ENCODE measurements at places on chromosomes 3 and 15.

GRCh38 chr3:33115024-33115768 lies 1.4 kb downstream of the CRTAP start:
- DNase-seq: no peak

DNA sequence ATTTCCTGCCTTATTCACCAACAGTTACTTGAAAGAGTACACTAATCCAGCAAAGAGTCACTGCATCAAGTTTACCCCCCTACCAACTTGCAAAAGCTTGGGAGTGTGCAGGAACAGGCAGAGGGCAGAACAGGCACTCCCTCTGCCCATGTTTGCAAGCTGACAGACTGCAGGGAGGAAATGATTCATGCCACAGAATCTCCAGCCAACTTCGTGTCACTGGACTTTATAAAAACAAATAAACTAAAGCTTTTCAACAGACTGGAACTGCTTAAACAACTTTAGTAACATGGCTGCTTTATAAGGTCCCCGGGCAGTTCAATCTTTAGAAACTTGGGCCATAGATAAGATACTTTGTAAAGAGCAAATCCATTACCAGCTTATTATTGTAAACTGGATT lies 129.5 kb downstream of the THRB start:
- no peak for DNase-seq

- DNase-seq: no peak
These were observed 48.1 kb upstream of the CRBN start for GRCh38 chr3:3227640-3228039.

DNA sequence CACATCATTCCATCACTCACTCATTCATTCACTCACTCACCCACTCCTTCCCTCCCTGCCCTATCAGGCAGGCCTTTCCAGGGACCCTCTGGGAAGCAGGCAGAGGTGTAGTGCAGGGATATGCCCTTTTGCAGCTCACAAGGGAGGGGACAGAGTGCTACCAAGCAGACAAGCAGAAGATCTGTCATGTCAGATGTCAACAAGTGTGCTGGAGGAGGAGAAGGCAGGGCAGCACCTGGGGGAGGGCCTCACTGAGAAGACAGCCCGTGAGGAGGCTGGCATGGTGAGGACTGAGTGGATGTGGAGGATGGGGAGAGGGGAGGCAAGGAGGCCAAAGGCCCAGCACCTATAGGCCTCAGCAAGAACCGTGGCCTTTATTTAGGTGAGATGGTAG lies 15.3 kb downstream of the ABTB1 start:
- DNase-seq: no peak

DNA sequence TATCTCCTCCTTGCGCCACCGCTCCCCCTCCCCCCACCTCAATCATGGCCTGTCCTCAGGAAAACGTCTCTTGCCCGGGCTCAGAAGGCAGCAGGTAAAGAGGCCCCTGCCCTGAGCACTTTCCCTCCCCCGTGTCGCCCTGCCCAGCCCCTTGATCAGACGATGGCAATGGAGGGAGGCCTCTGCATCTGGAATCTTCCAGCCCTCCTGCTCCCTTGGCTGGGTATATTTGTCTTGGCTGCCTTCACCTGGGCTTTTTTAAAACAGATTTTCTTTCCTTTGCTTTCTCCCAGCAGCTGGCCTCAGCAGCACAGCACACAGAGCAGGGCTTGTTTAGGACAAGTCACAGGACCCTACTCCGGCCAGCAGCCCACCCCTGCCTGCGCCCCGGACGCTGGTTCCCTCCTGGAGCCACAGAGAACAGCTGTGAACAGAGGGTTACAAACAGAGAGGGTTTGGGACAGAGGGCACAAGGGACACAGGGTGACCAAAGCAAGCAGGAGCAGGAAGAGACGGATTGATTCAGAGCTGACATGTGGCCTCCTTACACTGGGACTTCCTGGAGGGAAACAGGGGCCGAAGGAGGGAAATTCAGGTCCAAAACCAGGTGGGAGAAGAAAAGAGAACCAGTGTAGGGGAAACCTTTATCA lies 78.7 kb downstream of the ISG20 start:
- no peak for DNase-seq

- DNase-seq: no peak
These were observed 351.8 kb downstream of the GABRB3 start for GRCh38 chr15:26421065-26421464.

- DNase-seq: no peak
These were observed 39.2 kb downstream of the REC114 start for GRCh38 chr15:73482166-73482565.

- DNase-seq: no peak
These were observed 472.5 kb upstream of the WNT5A start for GRCh38 chr3:55959471-55960080.

DNA sequence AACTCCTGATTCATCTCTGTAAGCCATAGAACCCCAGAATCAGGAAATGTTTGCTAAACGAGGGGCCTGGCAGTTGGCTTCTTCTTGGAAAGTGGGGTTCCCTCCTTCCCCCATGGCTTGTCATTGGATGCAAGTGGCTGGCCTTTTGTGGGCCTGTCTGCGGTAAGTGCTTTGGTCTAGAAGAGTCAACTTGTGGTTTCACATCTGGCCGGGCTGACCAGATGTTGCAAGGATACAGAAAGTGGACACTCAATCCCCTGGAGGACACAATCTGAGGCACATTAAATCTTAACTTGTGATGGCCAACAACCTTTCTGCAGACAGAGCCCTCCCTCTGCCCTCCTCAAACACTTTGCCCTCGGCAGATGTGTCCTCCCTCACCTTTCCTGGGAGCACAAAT lies 1.1 kb downstream of the FAH start:
- DNase-seq: no peak

GRCh38 chr3:64267721-64268604 lies 42.7 kb upstream of the PRICKLE2 start:
- DNase-seq: no peak

DNA sequence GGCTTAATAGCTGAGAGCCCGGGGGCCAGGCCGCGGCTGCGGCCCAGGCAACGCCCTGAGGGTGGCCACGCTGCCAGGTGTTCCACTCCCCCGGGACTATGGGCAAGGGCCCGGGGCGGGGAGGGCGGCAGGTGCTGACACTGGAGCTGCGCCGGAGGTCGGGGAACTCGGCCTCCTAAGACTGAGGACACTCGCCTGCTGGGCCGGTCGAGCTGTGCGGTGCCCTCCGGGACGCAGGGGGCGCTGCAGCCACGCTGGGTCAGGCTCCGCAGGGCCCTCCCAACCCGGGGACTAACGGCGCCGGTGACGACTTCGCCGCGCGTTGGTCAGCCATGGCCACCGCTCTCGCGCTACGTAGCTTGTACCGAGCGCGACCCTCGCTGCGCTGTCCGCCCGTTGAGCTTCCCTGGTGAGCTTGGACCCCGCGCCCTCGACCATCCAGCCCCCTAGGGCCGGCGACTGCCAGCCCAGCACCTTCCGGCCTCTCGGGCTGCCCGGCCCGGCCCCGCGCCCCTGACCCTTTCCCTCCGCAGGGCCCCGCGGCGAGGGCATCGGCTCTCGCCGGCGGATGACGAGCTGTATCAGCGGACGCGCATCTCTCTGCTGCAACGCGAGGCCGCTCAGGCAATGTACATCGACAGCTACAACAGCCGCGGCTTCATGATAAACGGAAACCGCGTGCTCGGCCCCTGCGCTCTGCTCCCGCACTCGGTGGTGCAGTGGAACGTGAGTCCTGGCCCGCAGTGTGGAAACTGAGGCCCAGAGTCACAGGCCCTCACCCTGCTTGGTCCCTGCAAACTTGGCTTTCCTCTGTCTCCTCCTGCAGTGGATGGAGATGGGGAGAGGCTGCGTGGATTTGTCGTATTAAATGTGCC lies at the start of gene NDUFAF3:
Gene NDUFAF3 (plus strand): TSS at position 309 of the 875 bp plus-strand sequence. CDS start 24 bp downstream, at position 333.
- DNase-seq: peak; percentile 86

DNA sequence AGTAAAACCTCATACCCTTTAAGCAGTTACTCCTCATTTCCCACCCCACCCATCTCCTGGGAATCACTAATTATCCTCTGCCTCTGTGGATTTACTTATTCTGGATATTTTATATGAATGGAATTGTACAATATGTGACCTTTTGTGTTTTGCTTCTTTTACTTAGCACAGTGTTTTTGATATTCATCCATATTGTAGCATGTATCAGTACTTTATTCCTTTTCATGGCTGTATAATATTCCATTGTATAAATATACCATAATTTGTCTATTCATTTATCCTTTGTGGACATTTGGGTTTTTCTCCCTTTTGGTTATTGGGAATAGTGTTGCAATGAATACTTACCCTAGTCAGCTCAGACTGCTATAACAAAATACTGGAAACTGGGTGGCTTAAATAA lies 39.2 kb downstream of the SH3GL3 start:
- DNase-seq: no peak

DNA sequence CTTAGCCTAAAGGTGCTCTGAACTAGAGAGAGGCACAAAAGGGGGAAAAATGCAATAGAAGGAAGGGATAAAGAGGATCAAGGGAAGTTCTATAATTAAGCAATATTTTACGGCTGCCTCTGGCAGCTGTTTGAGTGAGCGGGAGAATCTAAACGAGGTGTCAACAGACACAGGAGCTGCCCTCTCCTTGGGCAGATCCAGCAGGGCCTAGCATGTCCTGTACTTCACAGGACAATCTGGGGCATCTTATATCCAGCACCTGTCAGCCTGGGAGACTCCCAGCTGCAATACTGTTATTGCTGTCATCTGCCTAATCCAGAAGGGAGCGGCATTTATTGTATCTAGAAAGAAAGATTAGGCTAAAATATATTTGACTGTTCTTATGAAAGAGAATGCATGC lies 68.9 kb downstream of the WWTR1 start:
- DNase-seq: no peak

GRCh38 chr3:60307562-60308199 lies 943.6 kb downstream of the FHIT start:
- DNase-seq: no peak

DNA sequence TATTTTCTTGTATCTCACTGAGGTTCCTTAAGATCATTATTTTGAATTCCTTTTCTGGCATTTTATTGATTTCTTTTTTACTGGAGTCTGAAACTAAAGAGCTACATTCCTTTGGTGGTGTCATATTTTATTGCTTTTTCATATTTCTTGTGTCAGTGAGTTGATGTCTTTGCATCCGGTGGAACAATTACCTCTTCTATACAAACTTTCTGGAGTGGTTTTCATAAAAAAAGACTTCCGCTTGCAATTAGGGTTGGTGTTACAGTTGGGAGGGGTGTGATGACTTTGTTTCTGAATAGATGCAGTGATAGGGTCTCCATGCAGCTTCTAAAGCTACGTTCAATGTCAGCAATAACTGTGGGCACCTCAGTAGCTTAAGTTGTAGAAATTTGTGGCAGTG lies 181.7 kb downstream of the LPP start:
- no peak for DNase-seq

- DNase-seq: no peak
These were observed 567.8 kb downstream of the ZIC1 start for GRCh38 chr3:147977001-147977400.

DNA sequence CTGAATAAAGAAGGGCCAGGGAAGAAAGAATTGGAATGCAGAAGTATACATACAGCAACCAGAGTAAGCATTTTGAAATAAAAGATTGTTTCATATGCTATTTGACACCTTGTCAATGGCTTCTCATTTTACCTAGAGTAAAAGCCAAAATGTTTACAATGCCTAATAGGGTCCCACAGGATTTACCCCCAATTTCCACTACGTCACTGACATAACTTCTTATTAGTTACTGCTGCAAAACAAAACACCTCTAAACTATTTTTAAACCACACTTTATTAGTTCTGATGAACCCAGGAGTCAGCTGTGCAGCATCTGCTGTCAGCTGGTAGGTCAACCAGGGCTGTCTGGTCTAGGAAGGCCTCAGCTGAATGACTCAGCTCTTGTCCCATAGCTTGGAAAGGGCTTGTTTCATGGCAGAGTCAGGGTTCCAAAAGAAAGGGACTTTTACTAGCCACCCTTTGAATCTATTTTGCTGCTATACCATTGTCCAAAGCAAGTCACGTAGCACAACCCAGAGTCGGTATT lies 945.1 kb downstream of the EPHA3 start:
- DNase-seq: no peak

GRCh38 chr15:58472221-58472620 lies 40.4 kb downstream of the LIPC start:
- DNase-seq: no peak

GRCh38 chr3:549636-550035 lies 353.1 kb downstream of the CHL1 start:
- no peak for DNase-seq

DNA sequence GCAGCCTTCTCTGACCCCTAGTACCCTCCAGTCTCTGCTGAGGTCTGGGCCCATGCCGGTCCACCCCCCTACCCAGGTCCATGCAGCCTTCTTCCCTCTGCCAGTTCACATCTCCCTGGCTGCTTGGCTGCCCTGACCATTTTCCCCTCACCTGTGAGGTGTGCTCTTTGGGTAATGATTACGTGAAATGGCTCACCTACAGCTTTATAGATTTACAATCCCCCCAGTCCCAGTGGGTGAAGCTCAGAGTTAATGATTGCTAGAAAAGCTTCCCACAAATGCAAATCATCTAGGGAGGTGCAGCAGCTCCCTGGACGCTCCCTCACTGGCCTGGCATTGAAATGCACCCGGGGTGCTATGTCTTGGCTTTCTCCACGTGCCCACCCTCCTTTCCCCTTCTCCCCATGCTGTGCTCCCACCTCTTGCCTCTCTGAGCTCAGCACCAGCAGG lies 18.7 kb downstream of the PAQR5 start:
- no peak for DNase-seq

DNA sequence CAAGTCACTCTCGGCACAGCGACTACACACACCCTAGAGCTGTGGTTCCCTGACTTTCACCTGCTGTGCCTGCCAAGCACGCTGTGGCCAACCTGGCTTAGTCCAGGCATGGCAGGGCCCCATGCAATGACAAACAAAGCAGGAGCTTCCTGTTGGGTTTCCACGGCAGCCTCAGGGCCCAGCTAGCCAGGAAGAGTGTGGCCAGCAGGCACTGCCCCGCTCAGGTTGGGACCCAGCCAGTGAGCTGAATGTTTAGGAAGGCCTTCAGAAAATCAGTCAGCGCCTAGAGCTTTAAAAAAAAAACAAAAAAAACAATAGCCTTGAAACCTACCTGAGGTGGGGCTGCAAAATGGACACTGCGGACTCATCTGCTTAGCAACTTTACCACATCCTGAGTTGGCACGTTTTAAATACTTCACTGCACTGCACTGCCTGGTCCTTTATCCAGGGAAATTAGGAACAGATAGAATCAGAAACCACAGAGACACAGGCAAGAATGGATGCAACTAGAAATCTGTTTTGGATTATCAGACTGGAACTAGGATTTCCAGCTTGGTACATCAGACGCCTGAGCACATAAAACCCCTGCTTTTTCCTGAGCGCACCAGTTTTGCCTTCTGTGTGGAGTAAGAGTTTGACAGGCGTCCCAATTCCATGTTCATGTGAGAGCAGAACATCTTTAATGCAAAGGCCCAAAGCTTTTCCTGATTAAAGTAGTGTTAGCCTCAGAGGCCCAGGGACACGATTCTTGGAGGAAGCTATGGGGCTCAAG lies 36.2 kb upstream of the LDHAL6B start:
- DNase-seq: no peak
